ENCODE measurements at places on chromosomes 11 and 22. TPM values are rescaled to one million over a fixed set of nuclear protein-coding genes. Genes with fewer than 3 reads are reported as not detected.
A peak's percentile ranks its signal among the peaks of the same experiment; 100 is the strongest.

GRCh38 chr11:95575517-95575916, 214.1 kb downstream of the FAM76B start:
- H3K4me3 ChIP-seq: no peak overlapping the region
- H3K27me3 ChIP-seq: no peaks in the 10 kb centered on the region
- H3K4me1 ChIP-seq: no peaks in the 10 kb centered on the region
- no peaks in the 10 kb centered on the region for H3K36me3 ChIP-seq
- no peak for DNase-seq

KRTAP5-8 gene
- 0.49 TPM for total RNA-seq

DNA sequence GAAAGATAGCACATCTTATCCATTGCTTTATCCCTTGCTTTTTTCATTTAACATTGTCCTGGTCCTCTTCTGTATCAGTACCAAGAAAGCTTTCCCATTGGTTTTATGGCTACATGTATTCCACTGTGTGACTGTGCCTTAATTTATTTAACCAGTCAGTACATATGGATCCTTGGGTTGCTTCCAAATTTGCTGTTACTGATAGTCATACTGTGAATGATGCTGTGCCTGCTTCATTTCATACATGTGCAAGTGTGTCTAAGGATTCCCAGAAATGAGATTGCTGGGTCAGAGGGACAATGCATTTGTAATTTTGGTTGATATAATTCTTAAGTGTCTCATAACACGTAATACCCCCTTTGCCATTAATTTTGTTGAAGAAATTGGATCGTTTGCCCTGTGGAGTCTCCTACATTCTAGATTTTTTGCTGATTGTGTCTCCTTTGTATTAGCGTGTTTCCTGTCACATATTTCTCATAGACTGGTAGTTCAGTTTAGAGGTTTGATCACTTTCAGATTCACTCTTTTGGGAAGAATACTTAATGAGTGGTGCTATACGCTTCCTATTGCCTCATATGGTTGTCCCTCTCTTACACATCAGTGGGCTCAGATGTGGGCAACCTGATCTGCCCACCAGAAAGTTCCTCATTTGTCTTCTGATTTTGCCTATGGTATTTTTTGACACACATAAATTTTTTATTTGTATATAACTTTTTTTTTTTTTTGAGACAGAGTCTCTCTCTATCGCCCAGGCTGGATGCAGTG, 35.3 kb downstream of the MYBPC3 start:
- H3K27ac ChIP-seq: no peak overlapping the region
- DNase-seq: no peak
- H3K4me1 ChIP-seq: no peaks in the 10 kb centered on the region
- no peak overlapping the region for H3K4me3 ChIP-seq

- peaks cover 6% of the 10 kb centered on the region for H3K36me3 ChIP-seq
- peak; percentile 29 for DNase-seq
- peak overlapping the region; percentile 93 for H3K27ac ChIP-seq
- H3K4me3 ChIP-seq: no peak overlapping the region
- no peaks in the 10 kb centered on the region for H3K27me3 ChIP-seq
- H3K4me1 ChIP-seq: peaks cover 93% of the 10 kb centered on the region
Measured at GRCh38 chr11:118618115-118618990, 10.9 kb downstream of the PHLDB1 start.

DNA sequence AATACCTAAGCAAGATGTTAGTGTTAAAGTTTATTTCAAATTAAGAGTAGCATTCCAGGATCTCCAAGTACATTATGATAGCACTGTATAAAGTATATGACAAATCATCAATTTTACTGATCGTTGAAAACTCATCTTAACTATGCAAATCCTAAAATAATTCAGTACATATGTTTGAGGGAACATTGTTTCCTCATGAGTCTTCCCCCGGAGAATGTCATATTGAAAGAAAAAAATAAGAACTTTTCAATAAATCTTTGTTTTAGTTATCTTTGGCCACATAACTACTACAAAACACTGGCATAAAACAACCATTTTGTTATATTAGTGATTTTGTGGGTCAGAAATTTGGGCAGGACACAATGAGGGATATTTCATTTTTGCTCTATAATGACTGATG, 135.4 kb downstream of the METTL15 start:
- no peak for DNase-seq
- no peaks in the 10 kb centered on the region for H3K36me3 ChIP-seq
- H3K27ac ChIP-seq: no peak overlapping the region

- H3K36me3 ChIP-seq: no peaks in the 10 kb centered on the region
- H3K27me3 ChIP-seq: no peaks in the 10 kb centered on the region
- no peak overlapping the region for H3K27ac ChIP-seq
- H3K4me1 ChIP-seq: peaks cover 10% of the 10 kb centered on the region
- no peak overlapping the region for H3K4me3 ChIP-seq
Measured at GRCh38 chr11:40295466-40295865, 1164.0 kb downstream of the LRRC4C start.

OR51A7 gene
- not detected for total RNA-seq

Measured in thyroid gland (tissue), 4 donors.